ENCODE measurements at places on chromosomes 11 and 22.

DNA sequence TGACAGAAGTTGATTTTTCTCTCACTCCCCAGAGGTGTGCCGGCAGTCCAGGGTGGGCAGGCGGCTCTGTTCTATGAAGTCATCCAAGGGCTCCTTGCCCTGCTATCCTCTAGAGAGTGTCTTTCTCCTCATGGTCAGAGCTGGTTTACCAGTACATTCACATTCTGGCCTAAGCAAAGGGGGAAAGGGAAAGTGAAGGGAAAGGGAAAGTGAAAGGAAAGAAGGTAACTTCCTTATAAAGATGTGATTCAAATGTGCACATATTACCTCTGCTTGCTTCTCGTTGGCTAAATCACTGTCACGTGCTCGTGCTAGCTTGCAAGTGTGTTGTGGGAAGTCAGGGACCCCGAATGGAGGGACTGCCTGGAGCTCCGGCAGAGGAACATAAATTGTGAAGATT lies 2.9 kb upstream of the HTATIP2 start:
- no peak for DNase-seq

DNA sequence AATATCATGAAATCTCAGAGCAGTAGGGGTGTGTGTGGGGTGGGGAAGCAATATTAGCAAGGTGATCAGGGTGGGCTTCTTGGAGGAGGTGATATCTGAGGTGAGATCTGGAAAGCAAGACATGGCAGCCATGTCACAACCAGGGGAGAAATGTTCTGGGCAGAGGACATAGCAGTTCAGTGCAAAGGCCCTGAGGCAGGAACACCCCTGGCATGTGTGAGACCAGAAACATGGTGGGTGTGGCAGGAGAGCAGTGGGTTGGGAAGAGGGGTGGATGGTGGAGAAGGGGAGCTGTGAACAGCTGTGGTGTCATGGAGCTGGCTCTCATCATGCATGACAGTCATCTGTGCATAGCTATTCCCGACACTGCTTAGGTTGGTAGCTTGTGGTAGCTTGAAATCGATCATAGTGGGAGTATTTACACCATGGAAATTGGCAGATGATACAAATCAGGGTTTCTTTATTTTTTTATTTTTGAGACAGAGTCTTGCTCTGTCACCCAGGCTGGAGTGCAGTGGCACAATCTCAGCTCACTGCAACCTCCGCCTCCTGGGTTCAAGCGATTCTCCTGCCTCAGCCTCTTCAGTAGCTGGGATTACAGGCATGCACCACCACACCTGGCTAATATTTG lies 17.9 kb upstream of the MPPED1 start:
- DNase-seq = no peak

DNA sequence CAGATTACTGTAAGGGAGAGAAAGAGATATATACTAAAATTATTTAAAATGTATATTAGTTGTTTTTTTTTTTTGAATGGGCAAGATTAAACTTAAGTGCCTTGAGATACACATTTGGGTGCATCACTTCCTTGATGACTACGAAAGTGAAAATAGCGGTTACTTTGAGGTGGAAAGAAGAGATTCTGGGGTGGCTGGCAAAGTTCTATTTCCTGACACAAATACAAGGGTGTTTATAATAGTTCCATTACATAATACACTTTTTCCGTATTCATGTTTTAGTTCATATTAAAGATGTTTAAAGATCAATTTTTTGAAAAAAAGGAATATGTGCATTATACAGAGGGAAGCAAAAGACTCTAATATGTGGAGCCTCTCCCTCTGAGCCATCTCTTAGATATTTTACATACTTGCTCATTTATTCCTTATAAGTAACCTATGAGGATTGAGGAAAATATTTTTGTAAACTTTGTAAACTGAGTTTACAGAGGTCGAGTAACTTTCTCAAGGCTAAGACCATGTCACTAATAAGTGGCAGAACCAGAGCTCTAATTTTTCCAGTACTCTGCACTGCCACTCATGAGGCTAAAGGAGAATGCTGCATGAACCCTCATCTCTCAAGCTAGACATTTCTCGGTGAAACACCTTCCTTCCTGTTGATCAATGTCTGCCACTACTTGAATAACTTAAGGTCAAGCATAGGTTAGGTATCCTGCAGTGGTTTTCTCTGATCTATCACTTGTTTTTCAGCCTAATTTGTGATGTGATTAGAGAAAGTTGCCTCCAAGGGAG lies 58.6 kb downstream of the DDIAS start:
- peak; percentile 11 for DNase-seq

GRCh38 chr22:26606611-26607010 lies 11.2 kb downstream of the CRYBB1 start:
- no peak for DNase-seq

DNA sequence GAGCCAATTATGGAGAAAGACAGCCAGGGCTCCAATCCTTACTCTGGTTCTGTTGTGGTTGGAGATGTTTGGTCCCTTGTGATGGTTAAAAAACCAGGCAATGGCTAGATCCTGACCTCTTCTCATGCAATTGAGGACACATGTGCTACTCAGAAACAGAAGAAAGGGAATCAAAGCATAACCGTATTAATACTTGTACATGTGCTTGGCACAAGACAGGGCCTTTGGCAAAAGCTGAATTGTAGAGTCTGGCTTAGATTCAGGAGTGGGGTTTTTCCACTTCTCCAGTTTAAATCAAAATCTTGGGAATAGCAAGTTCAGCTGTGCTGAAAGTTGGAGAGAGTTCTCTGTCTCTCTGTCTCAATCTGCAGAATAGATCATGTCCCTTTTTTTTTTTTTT lies 80.1 kb upstream of the E2F8 start:
- DNase-seq = no peak

DNA sequence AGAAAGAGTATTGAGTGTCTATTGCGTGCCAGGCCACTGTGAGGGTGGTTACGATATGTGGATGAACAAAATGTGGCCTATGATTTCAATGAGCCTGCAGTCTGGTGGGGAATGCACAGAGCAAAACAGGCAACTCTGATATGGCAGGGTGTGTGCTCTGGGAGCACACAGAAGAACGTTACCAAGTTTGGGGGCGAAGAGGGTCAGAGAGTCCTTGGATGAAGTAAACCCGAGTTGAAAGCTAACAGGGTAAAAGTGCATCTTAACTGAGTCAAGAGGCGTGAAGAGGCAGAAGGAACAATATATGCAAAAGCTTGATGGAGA lies 258 bp downstream of the CFAP68 start:
- DNase-seq = no peak

DNA sequence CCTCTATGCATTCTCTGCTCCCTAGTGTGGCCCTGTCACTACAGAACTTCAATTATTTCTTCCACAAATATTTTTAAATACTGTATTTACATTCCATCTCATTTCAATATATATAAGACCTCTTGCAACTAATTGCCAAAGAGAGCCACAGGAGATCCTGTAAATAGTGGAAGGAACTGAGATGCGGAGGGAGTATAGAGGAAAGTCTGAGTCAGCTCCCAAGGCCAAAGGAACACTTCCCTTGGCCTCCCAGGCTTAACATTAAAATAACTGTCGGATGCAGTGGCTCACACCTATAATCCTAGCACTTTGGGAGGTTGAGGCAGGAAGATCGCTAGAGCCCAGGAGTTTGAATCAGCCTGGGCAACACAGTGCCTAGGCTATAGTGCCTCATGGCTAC lies 31.2 kb downstream of the RBFOX2 start:
- DNase-seq = no peak

DNA sequence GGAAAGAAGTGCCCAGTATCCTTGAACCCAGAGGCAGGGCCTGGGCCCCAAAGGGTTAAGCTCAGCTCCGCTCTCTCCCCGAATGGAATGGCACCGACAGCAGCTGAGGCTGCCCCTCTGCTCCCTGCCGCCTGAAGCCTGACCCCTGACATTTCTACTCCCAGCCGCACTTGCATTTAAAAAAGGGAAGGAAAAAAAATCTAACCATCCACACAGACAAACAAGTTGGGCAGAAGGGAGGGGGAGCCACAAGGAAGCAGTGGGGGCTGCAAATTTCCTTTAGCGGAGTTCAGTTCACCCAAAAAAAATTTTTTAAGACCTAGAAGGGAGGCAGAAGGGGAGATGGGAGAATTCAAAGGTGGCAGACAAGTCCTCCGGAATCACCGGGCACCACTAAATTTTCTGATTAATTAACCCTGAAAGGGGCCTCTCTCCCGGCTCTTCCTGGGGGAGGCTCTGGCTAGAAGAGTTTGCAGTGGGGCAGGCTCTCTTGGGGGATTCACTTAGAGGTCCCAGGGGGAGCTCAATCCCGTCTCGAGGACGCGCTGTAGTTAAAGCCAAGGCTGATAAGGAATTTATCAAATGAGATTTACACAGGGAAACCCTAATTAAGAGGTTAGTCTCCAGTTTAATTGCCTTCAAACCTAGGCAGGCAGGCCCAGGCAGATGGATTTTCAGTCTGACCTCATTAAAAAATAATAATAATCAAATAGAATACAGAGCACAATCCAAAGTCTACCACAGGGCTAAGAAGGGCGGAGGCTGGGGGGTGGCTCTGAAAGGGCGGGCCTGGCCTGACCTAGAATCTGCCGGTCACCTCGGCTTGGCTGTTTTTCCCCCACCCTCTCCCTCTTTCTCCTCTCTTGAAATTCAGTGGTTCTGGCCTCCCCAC lies 25.6 kb downstream of the MN1 start:
- DNase-seq = no peak

GRCh38 chr11:119369132-119369925 lies 12.2 kb downstream of the USP2 start:
- DNase-seq = no peak

- DNase-seq = peak; percentile 8
Measured at GRCh38 chr11:60334005-60334620, 7.1 kb downstream of the MS4A6E start.

DNA sequence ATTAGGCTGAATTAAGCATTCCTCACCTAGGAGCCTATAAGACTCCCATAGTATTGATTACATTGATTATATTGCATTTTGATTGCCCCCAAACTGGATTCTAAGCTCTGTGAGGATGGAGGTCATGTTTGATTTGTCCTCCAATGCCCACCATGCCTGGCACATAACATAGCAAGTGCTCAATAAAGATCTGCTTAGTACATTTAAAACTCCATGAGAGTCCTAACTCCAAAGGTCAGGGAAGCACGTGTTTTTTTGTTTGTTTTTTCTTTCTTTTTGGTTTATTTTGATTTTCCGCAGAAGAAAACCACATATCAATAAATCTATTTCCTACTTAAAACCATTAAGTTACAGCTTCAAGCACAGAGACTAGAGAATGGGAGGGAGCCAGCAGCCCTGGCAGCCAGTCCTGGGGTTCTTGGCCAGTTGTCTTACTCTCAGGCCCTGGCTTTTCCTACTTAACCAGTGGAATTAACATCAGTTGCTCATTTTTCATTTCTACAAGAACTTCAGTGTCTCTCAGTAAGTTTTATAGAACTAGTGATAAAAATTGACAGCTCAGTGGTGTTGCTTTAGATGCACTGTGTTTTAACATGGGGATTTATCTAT lies 429.9 kb upstream of the CCDC90B start:
- DNase-seq = no peak

DNA sequence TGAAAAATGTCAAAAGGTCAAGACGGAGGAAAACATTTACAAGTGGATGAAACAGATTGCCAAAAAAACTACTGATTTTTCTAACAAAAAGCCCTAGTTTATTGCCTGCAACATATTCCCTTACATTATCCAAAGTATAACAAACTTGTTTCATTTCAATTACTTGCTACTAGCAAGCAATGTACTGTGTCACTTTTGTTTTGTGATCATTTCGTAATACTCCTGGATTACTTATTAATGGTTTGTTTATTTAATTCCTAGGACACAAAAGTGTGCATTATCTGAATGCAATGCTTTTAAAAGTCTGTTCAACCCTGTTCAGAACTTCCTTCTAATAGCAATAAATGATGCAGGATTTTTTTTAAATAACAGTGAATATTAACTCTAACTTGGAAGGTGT lies 50.9 kb downstream of the CCDC34 start:
- no peak for DNase-seq

DNA sequence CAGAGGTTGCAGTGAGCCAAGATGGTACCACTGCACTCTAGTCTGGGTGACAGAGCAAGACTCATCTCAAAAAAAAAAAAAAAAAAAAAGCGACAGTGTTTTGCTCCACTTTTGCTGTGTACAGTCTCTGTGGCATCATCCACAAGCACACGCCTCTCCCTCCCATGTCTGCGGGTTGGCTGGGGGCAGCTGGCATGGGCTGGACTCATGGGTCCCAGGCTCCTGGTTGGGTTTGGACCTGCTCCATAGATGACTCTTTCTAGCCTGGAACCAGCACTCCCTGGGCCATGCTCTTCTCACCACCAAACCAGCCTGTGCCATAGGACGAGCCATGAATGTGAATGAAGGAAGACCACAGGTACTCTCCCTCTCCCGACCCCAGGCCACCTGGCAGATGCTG lies 7.9 kb upstream of the WNT11 start:
- no peak for DNase-seq

DNA sequence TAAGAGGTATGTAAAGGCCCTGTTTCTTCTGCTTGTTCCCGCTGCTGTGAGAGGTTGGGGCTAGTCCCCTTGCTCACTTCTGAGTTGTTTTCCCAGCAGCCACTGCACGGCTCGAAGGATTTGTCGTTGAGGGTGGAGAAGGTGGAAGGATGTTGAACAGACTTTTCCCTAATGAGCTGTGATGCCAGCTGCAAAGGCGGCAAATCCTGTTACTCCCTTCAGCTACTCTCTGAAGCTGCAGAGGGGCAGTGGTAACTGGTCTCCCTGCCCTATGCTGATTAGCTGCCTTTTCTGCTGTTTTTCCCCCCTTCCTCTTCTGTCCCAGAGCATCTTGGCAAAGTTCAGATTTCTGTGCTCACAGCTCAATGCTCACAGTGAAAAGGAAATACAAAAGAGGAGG lies 90.4 kb upstream of the SLC25A18 start:
- no peak for DNase-seq

DNA sequence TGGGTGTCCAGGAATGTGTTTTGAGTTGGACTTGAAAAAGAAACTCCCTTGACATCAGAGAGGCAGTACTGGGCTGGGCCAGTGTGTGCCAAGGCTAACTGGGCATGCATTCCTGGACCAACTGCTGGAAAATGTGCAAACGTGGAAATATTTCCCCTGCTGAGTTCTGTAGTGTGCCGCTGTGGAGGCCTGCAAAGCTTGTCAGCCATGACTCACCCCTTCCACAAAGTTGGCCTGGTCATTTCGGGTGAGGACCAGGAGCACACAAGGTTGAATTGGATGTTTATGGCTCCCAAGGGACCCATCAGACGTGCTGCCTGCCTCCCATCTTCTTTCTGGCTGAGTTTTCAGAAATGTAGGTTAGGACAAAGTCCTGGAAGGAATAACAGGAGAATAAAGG lies 513.1 kb downstream of the MIAT start:
- no peak for DNase-seq

DNA sequence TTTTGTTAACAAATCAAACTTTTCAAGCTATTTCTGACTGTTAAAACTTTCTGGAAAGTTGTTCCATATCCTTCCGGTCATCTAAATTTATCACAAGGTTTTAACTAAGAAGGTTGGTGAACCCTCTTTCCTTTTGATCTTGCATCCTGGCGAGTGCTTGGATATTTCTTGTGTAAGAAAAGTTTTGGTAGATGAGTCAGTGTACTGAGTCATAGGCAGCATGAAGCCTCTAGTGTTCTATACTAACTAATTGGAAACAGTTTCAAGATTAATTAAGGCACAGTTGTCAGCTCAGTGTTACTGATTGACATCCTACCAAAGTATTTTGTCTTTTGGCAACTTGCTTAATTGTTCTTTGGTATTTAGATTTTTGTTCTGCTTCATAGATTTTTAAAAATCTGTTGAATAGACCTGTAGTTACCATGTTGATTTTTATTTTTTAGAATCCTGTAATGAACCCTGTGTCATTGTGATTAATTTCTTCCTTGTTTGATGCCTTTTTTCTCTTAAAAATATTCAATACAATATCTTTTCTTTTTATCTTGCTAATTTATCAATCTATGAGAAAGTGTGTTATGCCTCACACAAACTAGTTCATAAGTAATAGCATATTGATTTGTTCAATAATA lies 38.0 kb downstream of the METTL15 start:
- no peak for DNase-seq

Data from stimulated activated CD4-positive, alpha-beta T cell treated with anti-CD3 and anti-CD28 coated beads, Interleukin-1b, Interleukin-23, amount 100 ng/mL, for 1 hour (primary cell).